GM23338 (cell line): ENCODE measurements at places on chromosomes 11 and 22. TPM values are rescaled to one million over a fixed set of nuclear protein-coding genes. Genes with fewer than 3 reads are reported as not detected.

GRCh38 chr11:127485541-127485940, 485.0 kb upstream of the KIRREL3 start:
- no peak for DNase-seq

GRCh38 chr11:20090654-20091374, 69.5 kb downstream of the DBX1 start:
- no peak for DNase-seq

DNA sequence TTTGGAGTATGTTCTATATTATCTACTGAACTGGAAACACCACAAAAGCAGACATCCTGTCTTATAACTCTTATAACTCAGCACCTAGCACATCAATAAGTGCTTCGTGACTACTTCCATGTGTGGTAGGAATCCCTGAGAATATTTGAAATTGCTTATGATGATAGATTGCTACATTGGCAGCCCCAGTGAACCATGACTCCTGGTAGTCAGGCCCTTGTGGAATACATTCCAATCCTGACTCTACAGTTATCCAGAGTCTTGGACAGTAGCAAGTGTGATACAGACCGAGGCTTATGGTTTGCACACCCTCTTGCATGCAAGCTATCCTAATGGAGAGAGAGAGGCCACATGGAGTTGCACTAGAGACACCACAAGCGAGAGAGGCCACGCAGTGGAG, 59.5 kb upstream of the PHF21A start:
- no peak for DNase-seq

DNA sequence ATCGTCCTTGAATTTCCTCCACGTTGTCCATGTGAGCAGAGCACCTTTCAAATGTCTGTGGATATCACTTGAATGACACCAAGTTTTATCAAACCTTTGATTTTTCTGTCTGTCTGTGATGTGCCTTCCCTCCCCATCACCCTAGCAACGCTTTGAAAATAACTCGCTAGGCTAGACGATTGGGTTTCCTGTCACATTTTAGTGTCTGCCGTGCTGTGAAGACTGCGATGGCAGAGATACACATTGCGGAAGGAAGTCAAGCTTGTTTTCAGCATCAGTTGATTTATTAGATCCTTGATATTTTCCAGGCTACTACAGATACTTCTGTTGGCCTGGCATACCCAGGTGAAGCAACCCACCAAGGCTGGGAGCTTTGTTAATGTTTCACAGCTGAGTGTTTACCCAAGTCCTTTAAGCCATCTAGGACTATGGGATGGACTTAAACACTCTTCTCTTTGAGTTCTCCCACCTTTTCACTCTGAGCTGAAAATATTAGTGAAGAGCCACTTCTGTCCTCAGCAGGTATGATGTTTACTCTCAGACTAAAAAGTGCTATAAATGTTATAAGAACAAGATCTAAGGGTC, 93.6 kb upstream of the CD44 start:
- no peak for DNase-seq

GRCh38 chr11:115645631-115646317, 141.6 kb upstream of the CADM1 start:
- peak; percentile 85 for DNase-seq

DNA sequence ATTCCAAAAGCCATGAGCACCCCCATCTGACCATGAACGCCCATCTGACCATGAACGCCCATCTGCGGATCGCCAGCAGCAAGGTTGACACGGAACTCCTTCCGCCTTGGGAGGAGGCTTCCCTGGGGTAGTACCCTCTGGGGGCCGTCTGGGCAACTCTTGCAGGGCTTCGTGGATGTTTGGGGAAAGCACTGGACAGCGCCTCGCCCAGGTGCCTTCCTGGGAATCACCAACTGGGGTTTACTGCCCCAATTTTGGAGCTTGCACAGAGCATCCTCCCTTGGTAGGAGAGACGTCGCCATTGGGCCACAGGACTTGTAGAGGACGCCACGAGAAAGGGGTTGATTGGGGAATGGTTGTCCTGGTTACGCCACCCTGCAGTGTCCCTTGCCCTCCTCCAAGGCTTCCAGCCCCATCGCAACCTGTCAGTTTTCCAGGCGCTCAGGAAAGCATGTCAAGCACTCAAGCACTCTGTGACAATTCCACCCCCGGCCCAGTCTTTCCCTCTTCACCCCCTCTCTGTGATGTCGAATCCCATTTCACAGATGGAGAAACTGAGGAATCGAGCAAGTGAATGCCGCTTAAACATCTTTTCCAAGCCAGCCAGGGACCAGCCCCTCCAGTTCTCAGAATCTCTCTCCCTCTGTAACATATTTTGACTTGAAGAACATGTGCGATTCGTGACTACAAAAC, 914 bp upstream of the PRDM11 start:
- DNase-seq = peak; percentile 93

GRCh38 chr22:21713428-21714058, 22.1 kb downstream of the YPEL1 start:
- DNase-seq = no peak

- DNase-seq = peak; percentile 76
Measured at GRCh38 chr11:5624489-5625279, at the start of gene TRIM34. TRIM34 (plus strand) TSS chr11:5625001; CDS start chr11:5632332, 7,331 bp downstream.

GRCh38 chr11:49995565-49995964, 13.2 kb upstream of the OR4C12 start:
- DNase-seq = peak; percentile 86

GRCh38 chr11:131185915-131186314, 184.5 kb upstream of the NTM start:
- no peak for DNase-seq

DNA sequence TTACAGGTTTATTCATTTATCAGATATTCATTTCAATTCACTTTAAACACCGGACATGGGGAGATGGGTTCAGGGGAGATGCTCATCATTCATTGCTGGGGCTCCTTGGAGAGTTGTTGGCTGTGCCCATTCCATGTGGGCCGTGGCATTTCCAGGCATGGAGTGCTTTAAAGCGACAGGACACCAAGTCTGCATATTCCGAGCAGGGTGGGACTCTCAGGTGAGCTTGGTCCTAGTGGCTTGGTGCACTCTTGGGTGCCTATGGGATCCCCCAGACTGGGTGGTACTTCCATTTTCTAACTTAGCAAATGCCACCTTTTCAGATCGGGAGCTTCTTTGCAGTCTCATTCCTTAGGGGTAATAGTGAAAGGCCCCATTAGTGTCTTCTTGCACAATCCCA, 619.5 kb upstream of the CADM1 start:
- DNase-seq = no peak

DNA sequence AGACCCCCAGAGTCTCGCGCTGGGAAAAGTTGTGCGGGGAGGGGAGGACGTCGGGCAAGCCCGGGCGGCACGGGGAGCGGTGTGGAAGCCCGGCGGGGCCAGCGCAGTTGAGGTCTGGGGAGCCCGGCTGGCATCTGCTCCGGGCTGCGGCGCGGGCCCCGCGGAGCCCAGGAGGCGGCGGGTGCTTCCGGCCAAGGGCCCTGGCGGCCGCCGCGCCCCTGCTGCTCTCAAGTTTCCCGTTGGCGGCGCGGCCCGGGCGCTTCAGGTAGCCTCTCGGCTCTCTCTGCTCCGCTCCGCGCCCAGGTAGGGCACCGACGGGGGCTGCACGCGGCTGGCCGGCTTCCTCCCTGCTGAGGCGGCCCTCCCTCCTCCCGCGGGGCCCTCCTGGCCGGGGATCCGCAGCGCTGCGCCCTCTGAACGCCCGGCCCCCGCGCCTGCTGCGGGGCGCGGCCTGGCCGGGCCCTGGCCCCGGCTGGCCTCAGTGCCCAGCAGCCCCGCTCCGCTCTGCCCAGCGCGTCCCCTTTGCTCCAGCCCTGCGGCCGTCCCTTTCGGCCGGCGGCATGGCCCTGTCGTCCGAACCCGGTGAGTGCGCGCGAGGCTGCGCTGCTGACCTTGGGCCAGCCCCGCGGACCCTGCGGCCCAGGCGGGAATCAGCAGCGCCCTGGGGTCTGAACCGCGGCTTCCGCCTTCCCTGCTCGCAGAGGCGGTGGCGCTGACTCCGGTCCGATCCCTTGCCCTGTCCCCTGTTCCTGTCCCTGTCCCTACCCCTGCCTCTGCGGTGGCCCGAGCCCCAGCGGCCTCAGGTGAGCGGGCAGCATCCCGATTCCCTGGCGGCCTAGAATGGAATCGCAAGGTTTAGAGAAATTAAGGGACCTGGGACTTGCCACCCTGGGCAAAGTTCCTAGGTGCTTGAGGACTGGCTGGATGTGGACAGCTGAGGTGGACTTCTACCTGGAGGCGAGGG, 4.3 kb upstream of the AMPD3 start:
- DNase-seq = peak; percentile 90

- no peak for DNase-seq
Measured at GRCh38 chr11:73239111-73239521, 21.0 kb downstream of the P2RY2 start.

DNA sequence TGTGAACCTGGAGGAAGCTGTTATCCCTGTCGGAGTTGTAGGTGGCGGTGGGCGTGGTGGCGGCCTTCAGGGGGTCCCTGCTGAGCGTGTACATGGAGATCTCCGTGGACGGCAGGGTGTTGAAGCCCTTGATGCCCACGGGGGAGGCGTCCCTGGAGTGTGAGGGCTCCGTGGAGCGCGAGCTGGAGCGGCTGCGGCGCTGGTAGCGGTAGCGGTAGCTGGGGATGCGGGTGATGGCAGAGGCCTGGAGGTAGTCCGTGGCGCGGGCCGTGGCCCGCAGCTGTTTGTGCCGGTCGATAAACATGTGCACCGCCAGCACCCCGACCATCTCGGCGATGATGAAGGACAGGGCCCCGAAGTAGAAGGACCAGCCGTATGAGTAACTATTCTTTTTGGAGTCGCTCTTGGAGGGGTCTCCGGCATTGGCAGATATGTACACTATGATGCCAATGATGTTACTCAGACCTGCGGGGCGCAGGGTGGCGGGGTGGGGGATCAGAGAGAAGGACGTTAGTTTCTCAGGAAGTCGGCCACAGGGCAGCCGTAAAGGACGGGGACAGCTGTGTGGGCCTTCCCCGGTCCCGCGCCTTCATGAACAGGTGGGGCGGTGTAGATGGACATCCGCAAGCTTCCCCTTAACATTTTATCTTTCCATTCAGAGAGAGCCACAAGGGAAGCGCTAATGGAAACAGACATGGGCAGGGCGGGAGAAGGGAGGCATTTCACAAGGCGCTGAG, 35.6 kb upstream of the EIF3D start:
- no peak for DNase-seq

DNA sequence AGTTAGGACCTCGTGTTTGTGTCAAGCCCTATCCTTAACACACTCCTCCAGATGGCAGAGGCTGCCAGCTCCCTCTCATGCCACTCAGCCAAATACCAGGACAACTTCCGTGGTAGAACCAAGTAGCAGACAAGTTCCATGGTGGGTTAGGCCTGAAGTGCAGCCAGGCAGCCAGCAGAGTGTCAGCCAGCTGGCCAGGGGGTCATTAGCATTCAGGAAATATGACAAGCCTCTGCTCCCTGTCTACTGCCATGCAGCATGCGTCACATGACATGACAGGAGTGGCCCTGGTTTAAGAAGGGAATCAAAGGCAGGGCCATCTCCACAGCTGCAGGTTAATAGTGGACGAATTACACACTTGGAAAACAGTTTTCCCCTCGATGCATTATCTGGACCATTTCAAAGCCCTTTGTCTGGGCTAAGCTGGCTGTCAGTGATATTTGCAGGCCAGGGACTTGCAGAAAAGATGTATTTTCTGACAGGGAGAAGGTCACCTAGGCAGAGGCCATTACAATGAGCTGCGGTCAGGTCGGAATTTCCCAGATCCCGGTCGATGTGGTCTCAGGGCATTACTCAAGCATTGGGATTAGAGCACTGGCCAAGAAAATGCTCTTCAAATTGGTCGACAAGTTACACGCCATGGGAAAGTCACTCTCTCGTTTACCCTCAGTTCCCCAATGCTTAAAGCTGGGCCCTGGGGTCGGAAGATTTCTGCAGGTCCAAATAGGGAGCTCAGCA, 461.7 kb upstream of the CADM1 start:
- DNase-seq = no peak

GRCh38 chr22:38861170-38861876, 10.7 kb downstream of the CBX6 start:
- peak; percentile 46 for DNase-seq

- DNase-seq = peak; percentile 79
Measured at GRCh38 chr11:44572884-44573283, 7.4 kb downstream of the CD82 start.

- DNase-seq = no peak
Measured at GRCh38 chr22:47333625-47334024, 571.2 kb downstream of the TBC1D22A start.

- DNase-seq = peak; percentile 95
Measured at GRCh38 chr11:12724301-12725054, 50.3 kb downstream of the TEAD1 start.

GRCh38 chr22:19357270-19358105, 66.0 kb upstream of the CLTCL1 start:
- DNase-seq = no peak

GRCh38 chr11:295351-296170, 3.8 kb downstream of the IFITM5 start:
- no peak for DNase-seq

DNA sequence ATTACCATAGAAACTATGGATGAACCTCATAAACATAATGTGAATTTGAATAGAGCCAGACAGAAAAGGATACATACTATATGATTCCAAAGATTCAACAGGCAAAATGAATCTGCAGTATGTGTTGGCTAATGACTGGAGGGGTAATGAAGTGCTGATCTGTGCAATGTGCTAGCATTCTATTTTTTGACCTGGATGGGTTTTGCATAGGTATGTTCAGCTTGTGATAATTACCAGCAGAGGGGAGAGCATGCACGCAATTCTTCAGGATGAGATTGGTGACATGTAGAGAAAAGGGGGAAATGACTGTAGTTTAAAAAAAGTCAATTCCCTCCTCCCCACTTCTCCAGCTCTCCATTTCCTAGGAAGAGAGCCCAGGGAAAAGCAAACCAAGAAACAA, 618 bp upstream of the CCDC81 start:
- no peak for DNase-seq

GRCh38 chr11:57348052-57348451, 9.9 kb downstream of the P2RX3 start:
- no peak for DNase-seq

ANKK1 gene
- 0.14 TPM in 1 of 2 replicates, not detected in the other for total RNA-seq

B4GALNT4 gene
- total RNA-seq = 55.2 and 92.6 TPM in 2 replicates

OR51B4 gene
- not detected in 2 replicates for total RNA-seq

OR4A5 gene
- not detected in 2 replicates for total RNA-seq

TRIM49 gene
- total RNA-seq = 0.27 TPM in 1 of 2 replicates, not detected in the other

PISD gene
- 51.6 and 54.5 TPM in 2 replicates for total RNA-seq

POU2AF3 gene
- 2.7 and 5.2 TPM in 2 replicates for total RNA-seq

RASSF10 gene
- 1.8 and 4.0 TPM in 2 replicates for total RNA-seq

TPCN2 gene
- total RNA-seq = 14.7 and 15.1 TPM in 2 replicates

SCUBE2 gene
- 0.63 TPM in 1 of 2 replicates, not detected in the other for total RNA-seq

EIF3F gene
- total RNA-seq = 351 and 555 TPM in 2 replicates

APOA1 gene
- not detected in 2 replicates for total RNA-seq

NEFH gene
- 2.4 and 2.8 TPM in 2 replicates for total RNA-seq

KRTAP5-10 gene
- not detected in 2 replicates for total RNA-seq

HOATZ gene
- total RNA-seq = not detected in 2 replicates

MLC1 gene
- not detected in 2 replicates for total RNA-seq

CCDC116 gene
- 0.14 TPM in 1 of 2 replicates, not detected in the other for total RNA-seq
